ENCODE measurements at places on chromosomes 1 and 21. TPM values are rescaled to one million over a fixed set of nuclear protein-coding genes. Genes with fewer than 3 reads are reported as not detected.

The EFCAB14 gene
- total RNA-seq, result 66.0 TPM

GRCh38 chr1:8166406-8166805 lies 140.3 kb upstream of the ERRFI1 start:
- DNase-seq, result no peak

GRCh38 chr1:60974524-60975372 lies 107.6 kb upstream of the NFIA start:
- DNase-seq, result no peak

DNA sequence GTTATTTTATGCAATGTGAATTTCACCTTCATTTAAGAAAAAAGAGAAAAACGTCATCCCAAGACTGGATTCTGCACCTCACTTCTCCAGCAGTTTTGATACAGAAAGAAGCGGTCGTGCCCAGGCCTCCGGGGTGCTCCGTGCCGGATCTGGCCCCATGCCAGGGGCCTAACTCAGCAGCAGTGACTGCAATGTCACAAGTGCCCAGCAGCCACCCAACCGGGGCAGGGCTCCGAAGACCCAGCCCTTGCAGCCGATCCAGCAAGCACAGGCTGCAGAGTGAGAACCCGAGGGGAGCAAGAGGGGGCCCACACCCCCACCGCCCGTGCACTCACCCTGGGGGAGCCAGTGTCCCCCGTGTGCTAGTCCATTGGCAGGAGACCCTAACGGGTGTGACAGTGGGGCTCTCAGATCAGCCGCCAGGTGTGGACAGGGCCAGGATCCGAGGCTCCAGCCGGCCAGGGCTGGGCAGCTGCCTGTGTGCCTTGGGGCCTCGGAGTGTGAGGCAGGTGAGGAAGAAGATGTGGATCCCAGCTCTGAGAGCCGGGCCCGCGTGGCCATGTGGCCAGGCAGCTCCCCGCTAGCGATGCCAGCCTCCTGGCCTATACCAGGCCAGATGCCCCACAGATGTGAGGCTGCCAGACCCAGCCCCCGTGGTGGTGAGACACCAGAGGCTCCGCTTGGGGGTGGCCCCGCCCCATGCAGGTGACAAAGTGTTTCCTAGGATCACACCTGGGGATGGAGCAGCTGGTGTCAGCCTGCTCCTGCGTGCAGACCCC lies 60.6 kb downstream of the MEGF6 start:
- DNase-seq, result no peak

The PTPRC gene
- 0.98 TPM for total RNA-seq

The SPRR5 gene
- not detected for total RNA-seq

DNA sequence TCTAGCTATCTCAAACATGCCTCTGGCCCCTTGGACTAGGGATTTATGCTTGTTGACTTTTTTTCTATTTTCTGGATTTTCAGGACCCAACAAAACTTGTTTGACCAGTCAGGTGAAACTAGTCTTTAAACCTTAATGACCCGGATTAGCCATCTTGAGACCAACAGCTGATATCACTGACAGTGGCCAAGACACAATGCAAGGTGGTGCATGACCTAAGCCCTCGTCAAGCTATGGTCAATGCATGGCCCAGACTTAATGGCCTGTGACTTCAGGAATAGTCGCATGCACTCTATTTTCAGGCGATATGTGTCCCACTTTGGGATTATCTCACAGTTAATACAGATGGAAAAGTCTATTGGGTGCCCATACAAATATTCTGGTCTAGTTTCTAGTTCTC lies 190.4 kb downstream of the ZBTB18 start:
- no peak for DNase-seq

- DNase-seq, result no peak
These were observed 75.8 kb downstream of the RGL1 start for GRCh38 chr1:183880531-183881243.

DNA sequence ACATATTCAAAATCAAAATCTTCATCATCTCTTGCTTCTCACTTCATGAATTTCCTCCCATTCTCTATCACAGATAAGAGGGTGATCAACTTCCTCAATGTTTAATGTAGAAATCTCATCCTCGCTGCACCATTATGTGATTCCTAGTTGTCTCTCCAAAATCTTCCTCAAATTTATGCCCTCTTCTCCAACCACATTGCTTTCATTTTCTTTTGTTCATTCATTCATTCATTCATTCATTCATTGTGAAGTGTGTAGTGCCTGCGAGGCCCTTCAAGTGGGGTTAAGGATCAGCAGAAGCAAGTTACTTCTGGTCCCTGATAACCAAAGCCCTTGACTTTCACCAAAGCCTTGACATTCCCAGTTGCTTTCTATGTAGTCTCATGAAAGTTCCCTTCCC lies 33.5 kb upstream of the HIVEP3 start:
- no peak for DNase-seq

- DNase-seq, result no peak
These were observed 20.3 kb upstream of the LAPTM5 start for GRCh38 chr1:30777904-30778153.

The DRAXIN gene
- 0.10 TPM for total RNA-seq

The TMEM54 gene
- 110 TPM for total RNA-seq

DNA sequence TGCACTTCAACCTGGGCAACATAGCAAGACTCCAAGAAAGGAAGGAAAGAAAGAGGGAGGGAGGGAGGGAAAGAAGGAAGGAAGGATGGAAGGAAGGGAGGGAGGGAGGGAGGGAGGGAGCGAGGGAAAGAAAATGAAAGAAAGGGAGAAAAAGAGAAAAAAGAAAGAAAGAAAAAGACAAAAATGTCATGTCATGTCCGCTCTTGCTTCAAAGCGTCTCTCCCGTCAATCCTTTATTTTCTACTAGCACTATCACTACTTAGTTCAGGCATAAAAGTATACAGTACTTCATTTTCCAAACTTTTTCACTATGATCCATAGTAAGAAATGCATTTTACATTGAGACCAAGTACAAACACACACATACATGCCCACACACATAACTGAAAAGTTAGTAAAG lies 64.7 kb downstream of the SH3GLB1 start:
- no peak for DNase-seq

GRCh38 chr1:12542616-12543592 lies 75.1 kb downstream of the DHRS3 start:
- no peak for DNase-seq

DNA sequence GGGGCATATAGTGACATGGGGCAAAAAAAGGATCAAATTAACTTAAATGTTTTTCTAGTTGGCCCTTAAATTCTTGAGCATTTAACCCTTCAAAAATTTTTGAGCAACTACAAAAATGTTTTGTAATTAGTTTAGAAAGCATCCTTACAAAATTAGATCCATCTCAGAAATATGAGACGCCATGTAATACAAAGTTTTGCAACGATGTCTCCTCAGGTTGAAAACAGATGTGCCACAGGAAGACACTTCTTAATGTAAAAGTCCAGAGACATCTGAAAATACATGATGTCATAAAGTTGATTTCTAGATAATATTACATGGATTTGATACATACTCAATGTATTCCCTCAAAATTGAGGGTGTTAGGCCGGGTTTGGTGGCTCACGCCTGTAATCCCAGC lies 37.5 kb downstream of the CD46 start:
- DNase-seq, result no peak

DNA sequence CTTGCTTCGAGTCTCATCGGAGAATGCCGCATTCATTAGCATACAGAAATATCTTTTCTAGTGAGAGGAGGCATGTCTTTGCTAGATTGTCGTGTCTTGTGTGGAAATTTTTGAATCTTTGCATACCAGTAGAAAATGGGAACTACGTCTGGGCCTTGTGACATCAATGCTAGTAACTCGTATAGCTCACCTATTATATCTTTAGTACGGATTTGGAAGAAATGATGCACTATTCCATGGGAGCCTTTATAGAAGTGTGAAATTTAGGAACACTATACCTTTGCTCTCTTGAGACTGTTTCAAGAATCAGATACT lies 835 bp downstream of the UHMK1 start:
- peak; percentile 2 for DNase-seq

DNA sequence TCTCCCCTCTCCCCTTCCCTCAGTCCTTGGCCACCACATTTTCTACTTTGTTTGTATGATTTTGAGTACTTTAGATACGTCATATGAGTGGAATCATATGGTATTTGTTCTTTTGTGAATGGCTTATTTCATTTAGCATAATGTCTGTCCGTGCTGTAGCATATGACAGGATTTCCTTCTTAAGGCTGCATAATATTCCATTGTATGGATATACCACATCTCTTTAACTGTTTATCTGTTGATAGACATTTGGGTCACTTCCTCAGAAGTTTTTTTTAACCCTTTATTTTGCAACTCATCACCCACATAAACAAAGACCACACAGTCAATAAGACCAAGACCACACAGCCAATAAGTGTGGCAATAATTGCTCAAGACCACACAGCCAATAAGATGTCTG lies 24.9 kb downstream of the FAM163A start:
- DNase-seq, result no peak

GRCh38 chr1:232528472-232529089 lies 101.4 kb downstream of the SIPA1L2 start:
- no peak for DNase-seq

GRCh38 chr1:78722947-78723346 lies 73.3 kb downstream of the IFI44 start:
- DNase-seq, result peak; percentile 25

GRCh38 chr1:67332653-67333529 lies 25.2 kb downstream of the IL12RB2 start:
- DNase-seq, result no peak

- DNase-seq, result no peak
These were observed 22.8 kb upstream of the ARHGEF16 start for GRCh38 chr1:3431686-3432085.

GRCh38 chr1:203640723-203641502 lies 14.3 kb downstream of the ATP2B4 start:
- DNase-seq, result no peak

- DNase-seq, result peak; percentile 61
These were observed 536.6 kb upstream of the NR5A2 start for GRCh38 chr1:199490769-199491527.

The LAMB3 gene
- total RNA-seq, result 20.2 TPM

DNA sequence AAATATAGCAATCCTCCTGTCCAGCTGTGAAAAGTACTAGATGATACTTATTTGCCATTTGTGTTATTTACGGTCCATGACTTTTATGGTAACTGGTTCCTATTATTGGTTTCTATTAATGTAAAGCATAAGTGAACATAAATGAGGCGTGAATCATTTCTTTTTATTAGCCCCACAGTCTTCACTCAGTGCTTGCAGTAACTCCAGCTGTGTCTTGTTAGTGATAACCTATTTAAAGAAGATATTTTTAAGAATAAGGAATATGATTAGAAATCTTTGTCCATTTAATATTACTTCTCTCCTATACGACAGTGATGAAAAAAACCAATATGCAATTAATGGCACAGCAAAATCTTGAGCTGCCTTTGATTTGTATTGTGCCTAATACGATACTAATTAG lies 149.9 kb downstream of the SPATA17 start:
- no peak for DNase-seq

All from RPMI7951 (cell line).